ENCODE measurements at places on chromosomes 7 and 10.

- DNase-seq: no peak
Observed at GRCh38 chr7:134431815-134432214, 27.1 kb downstream of the AKR1B1 start.

GRCh38 chr10:84348860-84349259 lies 20.5 kb downstream of the CCSER2 start:
- no peak for DNase-seq

GRCh38 chr10:80700760-80701444 lies 163.2 kb downstream of the SH2D4B start:
- DNase-seq: no peak

GRCh38 chr7:126698446-126698845 lies 554.3 kb downstream of the GRM8 start:
- DNase-seq: no peak

GRCh38 chr7:95861041-95861440 lies 88.7 kb downstream of the DYNC1I1 start:
- no peak for DNase-seq

GRCh38 chr7:142454862-142455261 lies 197.0 kb upstream of the PRSS58 start:
- no peak for DNase-seq

DNA sequence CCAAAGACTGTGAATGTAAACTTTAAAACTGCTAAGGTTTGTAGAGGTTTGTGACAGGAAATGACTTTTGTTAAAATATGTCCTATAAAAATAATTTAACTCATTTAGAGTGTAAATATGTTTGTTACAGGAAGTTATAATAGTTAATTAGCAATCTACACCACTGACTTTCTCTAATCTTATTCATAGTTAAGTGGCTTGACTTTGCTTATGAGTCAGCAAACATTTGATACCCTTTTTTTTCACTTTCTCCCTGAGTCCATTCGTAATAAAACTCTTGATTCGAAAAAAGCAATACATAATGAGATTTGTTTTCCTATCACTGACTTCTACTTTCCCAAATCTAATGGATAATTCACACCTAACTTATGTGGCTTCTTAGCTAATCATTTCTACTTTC lies 317.7 kb upstream of the SEMA3C start:
- no peak for DNase-seq

DNA sequence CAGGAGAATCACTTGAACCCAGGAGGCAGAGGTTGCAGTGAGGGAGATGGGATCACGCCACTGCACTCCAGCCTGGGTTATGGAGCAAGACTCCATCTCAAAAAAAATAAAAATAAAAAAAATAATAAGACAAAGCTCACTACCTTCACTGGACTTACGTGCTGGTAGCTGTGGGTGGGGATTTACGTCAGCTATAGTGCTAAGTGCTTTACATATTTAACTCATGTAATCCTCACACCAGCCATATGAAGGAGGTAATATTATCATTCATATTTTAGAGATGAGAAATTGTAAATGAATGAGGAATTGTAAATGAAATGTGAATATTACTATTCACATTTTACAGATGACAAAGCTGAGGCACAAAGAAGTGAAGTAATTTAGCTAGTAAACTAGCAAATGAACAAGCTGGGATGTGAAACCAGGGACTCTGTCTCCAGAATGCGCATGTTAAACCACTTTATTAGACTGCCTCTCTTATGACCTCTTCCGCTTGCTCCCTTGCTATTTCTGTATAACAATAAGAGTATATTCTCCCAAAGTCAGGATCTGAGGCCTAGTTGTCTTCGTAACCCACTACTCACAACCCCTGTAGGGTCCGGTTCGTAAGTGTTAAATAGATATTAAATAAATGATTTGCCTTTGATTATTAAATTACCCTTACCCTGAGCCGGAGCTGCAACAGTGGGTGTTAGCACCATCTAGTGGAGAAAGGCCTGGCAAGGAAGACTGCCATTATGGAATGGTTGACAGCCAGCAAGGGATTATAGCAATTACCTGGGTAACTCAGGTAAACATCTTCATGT lies 70.2 kb downstream of the HTR7 start:
- peak; percentile 73 for DNase-seq

DNA sequence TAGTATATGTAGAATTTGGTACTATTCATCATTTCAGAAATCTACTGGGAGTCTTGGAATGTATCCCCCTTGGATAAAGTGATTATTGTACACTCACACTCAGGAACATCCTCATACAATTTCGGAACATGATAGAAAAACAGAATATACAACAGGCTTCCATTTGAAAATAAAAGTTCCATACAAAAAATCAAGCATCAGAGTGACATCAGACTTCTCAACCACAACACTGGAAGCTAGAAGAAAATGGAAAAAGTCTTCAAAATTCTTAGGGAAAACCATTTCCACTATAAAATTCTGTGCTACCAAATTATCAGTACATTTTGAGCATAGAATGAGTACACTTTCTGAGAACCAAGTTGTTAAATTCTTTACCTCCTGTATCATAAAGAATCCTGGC lies 8.8 kb downstream of the LYZL1 start:
- DNase-seq: no peak

GRCh38 chr10:70320751-70321150 lies 36.9 kb upstream of the NPFFR1 start:
- no peak for DNase-seq

DNA sequence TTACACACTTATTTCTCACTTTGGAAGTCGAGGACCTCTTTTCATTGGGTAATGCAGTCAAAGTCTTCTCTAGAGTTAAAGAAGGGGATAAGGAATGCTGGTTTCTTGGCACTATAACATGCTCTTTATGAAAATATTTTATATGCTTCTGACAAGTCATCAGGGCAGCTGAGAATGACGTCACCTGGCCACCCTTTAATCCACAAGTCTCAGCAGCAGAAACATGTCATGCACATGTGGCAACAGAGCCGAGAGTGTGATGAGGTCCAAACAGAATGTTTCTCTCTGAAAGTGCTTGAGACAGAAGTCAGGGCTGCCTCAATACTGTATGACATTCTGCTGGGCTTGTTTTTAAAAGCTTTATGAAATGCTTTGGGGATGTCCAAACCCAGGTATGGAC lies 63.5 kb upstream of the C10orf90 start:
- DNase-seq: no peak

DNA sequence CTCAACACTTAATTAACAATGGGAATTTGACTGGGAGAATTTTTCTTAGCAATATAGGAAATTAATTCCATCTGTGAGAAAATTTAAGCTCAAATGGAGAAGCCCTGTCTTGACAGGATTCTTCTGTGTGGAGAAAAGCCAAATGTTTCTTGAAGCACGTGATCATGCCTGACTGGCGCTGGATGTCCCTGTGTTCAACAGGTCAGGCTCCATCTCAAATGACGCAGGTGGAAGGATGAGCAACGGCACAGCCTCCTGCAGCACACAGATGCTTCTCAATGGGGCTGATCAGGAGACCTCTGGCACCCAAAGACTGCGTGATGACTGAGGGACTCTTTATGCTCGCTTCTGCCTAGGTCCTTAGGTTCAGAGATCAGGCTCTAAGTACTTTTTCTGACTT lies 143.8 kb downstream of the RSU1 start:
- DNase-seq: no peak

DNA sequence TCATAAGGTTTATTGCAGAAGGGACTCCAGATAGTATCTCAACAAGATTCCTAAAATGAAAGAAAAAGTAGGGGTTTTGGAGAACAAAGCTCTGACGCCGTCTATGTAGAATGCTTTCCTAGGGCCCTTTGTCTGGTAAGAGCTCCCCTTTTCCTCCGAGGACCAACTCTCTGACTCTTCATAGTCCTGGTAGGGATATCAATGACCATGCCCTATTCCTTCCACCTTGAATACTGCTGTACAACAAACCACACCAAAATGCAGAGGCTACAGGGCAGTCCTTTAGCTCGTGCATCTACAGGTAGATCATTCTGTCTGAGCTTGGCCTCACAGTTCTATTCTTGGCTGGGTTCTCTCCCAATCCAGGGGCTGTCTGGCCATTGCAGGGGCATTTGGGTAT lies 190.3 kb downstream of the WDR11 start:
- DNase-seq: no peak

DNA sequence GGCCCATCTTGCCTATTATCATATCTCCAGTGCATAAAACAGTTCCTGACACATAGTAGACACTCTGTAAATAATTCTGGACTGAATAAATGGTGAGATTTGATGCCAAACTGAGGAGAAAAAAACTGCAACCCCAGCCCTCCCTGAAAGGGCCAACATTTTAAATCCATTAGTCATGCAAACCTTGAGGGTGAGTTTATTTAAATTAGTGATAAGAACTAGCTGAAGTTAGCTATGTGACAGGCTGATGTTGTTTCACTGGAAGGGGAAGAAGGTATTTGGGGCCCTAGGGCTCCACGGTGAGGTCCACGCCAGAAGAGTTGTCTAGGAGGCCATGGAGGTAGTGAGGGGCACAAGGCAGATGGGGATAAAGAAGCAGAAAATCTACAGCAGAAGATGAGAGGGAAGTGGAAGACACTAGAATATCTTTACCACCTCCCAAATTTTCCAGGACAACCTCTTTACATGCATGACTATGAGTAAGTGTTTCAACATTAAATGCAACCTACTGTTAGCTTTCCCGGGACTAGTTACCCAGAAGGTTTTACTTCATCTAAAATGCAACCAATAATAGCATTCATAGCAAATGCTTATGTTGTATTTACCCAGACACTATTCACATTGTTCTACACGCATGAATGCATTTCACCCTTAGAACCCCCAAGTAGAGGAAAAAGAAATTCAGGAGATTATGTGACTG lies 183.2 kb upstream of the LYZL1 start:
- DNase-seq: no peak

DNA sequence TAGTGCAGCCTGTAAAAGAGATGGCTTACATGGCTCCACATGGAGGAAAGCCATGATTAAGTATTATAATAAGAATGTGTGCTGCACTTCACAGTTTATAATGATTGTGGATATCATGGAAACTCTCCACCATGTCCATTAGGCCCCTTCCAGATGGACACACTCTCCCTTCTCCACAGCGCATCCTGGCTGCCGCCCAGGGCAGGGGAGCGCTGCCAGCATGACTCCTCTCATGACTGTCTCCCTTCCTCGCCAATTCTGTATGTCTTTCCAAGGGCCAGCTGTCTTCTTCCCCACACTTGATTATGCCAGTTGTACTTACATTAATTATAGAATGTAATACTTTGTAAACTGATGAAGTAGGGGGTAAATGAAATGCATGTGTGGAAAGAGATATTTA lies 259.3 kb upstream of the TMEM72 start:
- no peak for DNase-seq

DNA sequence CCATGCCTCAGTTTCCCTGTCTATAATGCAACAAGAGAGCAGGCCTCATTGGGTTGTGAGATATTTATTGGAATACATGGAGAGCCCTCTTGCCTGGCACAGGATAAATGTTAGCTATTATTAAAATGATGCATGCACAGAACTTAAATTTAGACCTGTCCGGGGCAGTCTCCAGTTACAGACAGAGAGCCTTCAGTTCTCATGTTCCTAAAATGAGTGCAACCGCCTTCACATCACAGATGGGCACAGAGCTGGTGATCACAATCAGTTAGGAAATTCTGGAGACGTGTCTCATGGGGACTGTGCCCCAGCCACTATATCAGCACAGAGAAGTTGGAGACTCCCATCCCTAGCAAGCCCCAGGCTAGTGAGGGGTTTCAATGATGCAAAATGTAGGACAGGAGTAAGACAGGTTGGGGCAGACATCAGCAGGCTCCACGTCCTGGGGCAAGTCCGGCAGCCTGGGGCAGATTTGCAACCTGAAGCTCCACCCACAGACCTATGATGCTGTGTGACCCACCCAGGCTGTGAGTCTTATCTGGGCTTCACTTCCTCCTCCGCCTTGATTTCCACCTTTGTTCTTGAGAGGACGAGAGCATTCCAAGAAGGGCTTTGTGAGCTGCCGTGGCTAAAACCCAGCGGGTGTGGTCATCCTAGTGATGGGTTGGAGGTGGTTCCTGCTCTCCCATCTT lies 49.4 kb downstream of the CXCL12 start:
- no peak for DNase-seq

- no peak for DNase-seq
Observed at GRCh38 chr7:51376420-51377092, 59.9 kb upstream of the COBL start.

- no peak for DNase-seq
Observed at GRCh38 chr7:158649279-158649678, 55.3 kb downstream of the NCAPG2 start.

GRCh38 chr7:10804770-10805169 lies 168.9 kb upstream of the PHF14 start:
- DNase-seq: no peak
